ENCODE measurements at places on chromosomes 4 and X. TPM values are rescaled to one million over a fixed set of nuclear protein-coding genes. Genes with fewer than 3 reads are reported as not detected.

The HS3ST1 gene
- total RNA-seq, result 2.0 TPM

DNA sequence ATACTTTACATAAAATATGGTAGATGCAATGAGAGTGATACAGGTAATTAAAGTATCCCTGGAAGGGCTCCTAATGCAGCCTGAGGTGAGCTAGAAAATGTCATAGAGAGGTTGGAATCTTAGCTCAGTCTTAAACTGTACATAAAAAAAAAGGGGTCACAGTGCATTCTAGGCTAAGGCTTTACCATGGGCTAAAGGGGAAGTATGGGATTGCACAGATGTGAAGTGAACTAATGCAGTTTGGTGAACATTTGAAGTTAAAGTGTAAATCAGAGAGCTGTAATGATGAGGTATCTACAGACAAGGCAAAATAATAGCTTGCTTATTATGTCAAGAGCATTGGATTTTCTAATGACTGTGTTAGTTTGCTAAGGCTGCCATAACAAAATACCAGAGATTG, 405.9 kb downstream of the ADGRL3 start:
- no peak for DNase-seq

- DNase-seq, result no peak
Measured at GRCh38 chrX:100591256-100592051, 6.7 kb downstream of the TNMD start.

The SULT1B1 gene
- 0.11 TPM for total RNA-seq

GRCh38 chr4:160562661-160563060, 1459.8 kb downstream of the RAPGEF2 start:
- no peak for DNase-seq
